ENCODE measurements at places on chromosomes 7 and 10.

- DNase-seq = no peak
Observed at GRCh38 chr7:92708111-92709042, 118.2 kb upstream of the FAM133B start.

DNA sequence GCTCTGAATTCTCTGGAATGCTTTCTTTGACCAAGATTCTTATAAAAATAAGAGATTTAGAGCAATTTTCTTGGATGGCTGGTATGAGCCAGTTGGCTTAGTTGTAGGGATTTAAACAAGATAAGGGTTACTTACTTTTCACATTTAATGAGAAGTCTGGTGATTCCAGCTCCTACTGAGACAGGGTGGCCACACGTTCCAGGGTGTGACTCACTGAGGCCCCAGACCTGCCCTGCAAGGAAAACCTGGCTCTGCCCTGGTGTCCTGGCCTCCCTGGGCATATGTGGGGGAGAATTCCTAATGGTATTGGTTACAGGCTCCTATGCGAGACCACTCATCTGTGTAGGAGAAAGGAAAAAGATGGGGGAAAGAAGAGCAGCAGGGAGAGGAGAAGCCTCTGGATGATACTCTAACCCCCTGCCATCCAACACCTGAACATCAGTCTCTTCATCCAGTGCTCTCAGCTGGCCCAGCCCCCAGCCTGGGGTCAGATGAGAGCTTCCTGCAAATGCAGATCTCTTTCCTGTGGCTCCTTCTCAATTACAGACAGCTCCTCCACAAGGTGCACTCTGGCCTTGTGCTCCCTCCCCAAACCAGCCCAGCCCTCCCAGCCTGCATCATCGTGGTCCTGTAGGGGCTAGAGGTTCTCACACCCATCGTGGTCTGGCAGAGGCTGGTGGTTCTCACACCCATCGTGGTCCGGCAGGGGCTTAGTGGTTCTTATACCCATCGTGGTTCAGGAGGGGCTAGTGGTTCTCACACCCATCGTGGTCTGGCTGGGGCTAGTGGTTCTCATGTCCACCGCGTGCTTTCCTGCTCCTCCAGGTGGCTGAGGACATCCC lies 139.9 kb downstream of the EGFR start:
- no peak for DNase-seq

DNA sequence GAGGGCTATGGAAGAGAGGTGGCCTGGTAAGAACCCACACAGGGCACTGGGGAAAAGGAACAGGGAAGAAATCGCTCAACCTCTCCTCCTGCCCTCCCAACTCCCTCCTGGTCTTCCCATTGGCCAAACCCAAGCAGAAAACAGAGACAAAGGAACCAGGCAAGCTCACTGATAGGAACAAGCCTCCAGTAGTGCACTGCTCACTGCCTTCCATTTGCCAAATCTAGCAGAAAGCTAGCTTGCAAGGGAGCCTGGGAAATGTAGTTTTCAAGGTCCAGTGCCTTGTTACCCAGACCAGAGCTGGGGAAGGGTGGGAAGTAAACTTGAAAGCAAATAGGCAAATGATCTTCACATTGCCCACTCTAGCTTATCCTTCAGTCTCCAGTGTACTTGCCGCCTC lies 556.1 kb upstream of the AUTS2 start:
- no peak for DNase-seq

GRCh38 chr10:102678068-102678400 lies 33.8 kb downstream of the TRIM8 start:
- no peak for DNase-seq

DNA sequence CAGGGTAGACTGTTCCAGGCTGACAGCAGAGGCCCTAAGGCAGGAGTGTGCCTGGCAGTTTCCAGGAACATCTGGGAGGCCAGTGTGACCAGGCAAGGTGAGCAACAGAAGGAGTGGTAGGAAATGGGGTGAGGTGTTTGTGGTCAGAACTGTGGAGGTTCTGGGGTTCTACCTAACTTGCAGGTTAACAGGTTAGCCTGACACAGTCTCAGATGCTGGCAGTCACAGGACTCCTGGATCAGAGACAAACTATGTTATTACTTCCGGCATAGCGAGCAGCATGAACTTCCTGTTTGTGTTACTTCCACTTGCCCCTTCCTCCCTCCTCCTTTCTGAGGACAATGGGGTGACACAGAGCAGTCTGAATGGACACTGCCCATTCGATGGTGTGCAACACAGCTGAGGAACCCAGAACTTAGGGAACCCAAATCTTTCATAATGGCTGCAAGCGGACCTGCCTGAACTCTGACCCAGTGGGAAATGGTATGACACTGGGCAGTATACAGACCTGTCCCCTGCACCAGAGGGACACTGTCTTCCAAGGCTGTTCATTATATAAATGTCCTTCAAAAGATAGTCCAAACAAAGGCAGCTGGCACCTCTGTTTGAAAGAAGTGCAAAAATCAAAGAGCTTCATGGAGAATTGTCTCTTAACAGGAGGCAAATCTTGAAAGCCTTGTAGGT lies 3.9 kb upstream of the SAR1A start:
- DNase-seq = no peak
